ENCODE measurements at places on chromosomes 2 and 18. TPM values are rescaled to one million over a fixed set of nuclear protein-coding genes. Genes with fewer than 3 reads are reported as not detected.

Gene POTEI
- total RNA-seq, result not detected

Gene CHRNG
- not detected for total RNA-seq

Gene SGO2
- 5.3 TPM for total RNA-seq

Gene STARD6
- total RNA-seq, result not detected

All from B cell (primary cell).